ENCODE measurements at places on chromosomes 11 and 22.

DNA sequence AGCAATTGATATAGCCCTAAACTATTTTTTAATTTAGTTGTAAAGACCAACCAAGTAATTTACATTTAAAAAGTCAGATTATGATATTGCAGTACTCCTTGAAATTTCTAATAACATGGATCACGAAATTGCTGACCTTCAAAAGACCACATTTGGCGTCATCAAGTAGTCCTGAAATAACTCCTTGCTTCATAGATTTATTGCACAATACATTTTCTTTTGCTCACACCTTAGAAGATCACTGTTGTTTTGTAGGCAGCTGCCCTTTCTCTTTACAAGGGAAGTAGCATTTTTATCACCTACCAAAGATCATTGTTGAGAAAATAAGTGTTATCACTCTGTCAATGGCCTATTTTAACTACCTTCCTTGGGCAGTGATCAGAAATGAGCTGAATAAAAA lies 815.8 kb downstream of the METTL15 start:
- no peak for DNase-seq

- DNase-seq, result no peak
Measured at GRCh38 chr11:122028545-122028944, 87.5 kb downstream of the BLID start.

DNA sequence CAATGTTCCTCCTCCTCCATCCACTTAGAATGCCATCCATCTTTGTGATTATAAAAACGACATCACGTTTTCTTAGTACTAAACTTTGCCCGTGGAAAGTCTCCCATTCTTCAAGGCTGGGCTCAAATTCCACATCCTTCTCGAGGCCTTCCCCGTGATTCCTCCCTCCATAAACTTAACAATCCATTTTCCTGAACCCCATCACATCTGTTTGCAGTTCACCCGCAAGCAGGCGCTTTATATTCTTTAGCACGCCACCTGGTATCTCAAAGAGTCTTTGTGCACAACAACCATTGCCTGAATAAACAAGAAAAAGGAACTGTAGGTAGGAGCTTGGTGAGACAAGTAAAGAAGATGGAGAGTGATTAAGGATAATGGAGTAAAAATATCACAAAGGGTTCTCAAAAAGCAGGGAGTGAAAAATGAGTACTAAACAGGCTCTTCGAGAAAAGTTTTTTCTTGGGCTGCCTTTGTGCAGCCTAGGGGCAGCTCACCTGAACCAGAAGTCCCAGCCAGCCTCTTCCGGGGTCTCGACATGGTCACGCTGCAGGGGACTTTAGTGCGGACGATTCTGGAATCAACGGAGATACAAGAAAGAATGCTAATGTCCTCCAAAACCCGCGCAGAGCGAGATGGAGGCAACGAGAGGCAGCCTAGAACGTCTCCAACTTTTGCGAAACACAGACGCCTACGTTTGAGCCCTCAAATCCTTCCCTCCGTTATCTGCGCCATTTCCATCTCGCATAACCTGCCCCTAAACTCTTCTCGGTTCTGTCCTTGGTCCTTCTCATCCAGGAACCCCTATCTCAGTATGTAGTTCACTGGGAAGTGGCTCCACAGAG lies 585 bp downstream of the THYN1 start:
- DNase-seq, result no peak

DNA sequence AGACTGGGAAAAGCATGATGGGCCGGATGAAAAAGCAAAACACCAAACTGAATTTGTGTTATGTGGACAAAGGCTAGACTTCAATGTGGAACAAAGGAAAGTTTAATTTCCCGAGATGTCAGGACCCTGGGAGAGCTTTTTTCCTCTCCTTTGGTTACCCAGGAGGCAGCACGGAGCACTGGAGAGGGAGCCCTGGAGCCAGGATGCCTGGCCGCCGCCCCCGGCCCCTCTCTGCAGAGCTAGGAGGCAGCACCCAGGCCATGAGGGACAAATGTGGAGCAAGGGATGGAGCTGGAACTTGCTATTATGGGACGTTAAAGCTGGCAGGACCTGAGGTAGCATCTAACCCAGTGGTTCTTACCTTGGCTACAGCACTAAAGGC lies 108.9 kb downstream of the MORC2 start:
- DNase-seq, result no peak

GRCh38 chr11:108985945-108986279 lies 321.0 kb downstream of the DDX10 start:
- DNase-seq, result no peak

DNA sequence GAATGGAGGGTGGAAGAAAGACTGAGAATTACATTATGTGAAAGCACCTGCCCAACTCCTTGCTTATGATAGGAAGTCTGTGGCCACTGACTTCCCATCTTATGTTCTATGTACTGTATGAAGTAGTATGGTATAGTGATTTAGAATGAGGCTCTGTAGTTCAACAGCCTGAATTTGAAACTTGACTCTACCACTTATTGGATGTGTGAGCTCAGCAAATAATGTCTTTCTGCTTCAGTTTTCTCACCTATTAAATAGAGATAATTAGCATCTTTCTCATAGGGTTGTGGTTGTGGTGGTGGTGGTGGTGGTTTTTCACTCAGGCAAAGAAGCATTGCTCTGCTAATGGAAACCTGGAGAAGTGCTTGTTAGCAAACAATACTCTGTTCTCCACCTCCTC lies 121.6 kb downstream of the PAX6 start:
- no peak for DNase-seq

GRCh38 chr11:12097219-12097618 lies 13.2 kb upstream of the MICAL2 start:
- DNase-seq, result no peak

- no peak for DNase-seq
Measured at GRCh38 chr11:125070699-125071254, 7.7 kb downstream of the SLC37A2 start.

DNA sequence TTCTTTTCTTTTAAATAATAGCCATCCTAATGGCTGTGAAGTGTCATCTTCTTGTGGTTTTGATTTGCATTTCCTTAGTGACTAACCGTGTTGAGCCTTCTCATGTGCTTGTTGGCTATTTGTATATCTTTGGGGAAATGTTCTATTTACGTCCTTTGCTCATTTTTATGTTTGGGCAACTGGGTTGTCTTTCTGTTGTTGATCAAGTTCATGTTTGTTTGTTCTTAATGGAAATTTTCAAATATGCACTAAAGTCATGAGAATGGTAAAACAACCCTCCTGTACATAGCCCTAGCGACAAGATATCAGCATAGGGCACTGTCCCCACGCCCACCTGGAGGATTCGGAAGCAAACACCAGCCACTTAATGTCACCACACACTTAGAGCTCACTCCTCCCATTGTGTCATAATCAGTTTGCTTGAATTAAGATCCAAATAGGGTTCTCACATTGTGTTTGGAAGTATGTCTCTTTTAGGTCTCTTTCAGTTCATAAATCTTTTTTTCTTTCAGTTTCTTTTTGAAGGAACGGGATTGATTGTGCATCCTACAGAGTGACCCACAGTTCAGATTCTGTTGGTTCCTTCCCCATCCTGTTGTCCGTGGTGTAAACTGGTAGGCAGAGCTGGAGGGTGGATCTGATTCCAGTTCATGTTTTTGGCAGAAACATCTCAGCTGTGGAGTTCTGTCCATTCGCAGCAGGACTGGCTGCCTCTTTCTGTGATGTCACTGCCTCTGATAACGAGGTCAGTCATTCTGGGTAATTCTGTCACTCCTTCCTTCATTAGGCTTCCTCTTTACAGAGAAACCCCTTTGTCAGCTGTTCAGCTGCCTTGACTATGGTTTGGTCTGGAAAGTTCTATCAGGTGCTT lies 26.4 kb upstream of the ADORA2A start:
- no peak for DNase-seq

GRCh38 chr22:48333323-48333763 lies 1494.3 kb downstream of the BRD1 start:
- DNase-seq, result no peak

- no peak for DNase-seq
Measured at GRCh38 chr11:63680834-63681320, 423 bp upstream of the RTN3 start.

DNA sequence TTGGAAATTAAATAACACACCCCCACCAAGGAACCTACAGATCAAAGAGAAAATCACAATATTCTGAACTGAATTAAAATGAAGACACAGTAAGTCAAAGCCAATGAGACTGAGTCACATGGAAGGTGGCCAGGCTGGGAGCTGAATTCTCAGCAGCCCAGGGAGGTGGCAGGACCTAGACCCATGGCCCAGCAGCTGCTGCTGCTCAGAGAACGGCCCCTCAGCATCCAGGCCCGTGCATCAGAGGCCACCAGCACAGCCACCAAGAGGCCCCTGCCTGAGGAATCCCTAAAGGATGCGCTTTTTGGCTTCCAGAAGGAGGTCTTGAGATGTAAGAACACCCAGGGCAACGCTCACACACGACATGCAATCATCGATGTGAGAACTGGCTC lies 35.0 kb downstream of the TBX1 start:
- DNase-seq, result no peak

GRCh38 chr11:111761036-111761435 lies 5.2 kb downstream of the PPP2R1B start:
- no peak for DNase-seq

DNA sequence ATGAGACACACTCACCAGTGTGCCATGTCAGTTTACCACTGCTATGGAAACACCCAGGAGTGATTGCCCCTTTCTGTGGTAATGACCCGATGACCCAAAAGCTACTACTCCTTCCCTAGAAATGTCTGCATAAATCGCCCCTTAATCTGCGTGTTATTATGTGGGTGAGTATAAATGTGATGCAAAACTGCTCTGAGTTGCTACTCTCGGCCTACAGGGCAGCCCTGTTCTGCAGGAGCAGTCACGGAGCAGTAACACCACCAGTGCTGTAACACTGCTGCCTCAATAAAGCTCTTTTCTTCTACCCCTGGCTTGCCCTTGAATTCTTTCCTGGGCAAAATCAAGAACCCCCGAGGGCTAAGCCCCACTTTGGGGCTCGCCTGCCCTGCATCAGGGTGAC lies 9.6 kb upstream of the LDLRAD3 start:
- DNase-seq, result no peak

GRCh38 chr11:128066399-128066798 lies 521.0 kb downstream of the ETS1 start:
- DNase-seq, result no peak

DNA sequence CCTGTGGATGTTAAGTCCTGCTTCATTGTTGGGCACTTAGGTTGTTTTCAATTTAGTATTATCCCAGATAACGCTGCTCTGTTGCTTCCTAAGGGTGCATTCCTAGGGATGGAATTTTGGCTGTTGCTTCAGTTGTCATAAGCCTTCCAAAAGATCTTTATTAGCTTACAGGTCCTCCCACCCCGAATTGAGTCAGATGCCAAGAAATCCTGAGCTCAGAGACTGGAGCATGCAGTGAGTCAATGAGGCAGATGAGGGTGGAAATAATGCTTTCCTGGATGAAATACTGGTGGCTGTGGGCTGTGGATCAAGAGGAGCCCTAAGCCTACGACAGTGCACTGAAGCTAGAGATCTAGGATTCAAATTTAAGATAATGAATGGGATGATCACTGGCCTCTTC lies 10.7 kb upstream of the IL18BP start:
- DNase-seq, result no peak

DNA sequence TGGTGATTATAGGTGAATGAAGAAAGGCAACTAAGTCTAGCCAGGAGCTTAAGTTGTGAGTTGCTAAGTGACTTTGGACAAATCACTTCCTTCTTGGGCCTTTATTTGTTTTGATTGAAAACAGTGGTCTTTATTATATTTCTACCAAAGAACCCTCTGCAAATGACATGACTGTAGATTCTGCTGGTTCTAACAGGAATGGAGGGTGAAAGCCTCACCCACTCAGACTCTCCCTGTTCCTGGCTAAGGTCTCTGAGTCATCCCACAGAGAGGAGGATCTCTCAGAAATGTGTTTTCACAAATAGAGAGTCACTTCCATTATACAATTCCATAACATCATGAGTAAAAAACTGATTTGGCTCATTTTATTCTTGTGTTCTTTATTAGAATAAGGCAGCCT lies 583.9 kb upstream of the LRRC4C start:
- no peak for DNase-seq

GRCh38 chr11:105137286-105137685 lies 2.3 kb downstream of the CARD18 start:
- no peak for DNase-seq

DNA sequence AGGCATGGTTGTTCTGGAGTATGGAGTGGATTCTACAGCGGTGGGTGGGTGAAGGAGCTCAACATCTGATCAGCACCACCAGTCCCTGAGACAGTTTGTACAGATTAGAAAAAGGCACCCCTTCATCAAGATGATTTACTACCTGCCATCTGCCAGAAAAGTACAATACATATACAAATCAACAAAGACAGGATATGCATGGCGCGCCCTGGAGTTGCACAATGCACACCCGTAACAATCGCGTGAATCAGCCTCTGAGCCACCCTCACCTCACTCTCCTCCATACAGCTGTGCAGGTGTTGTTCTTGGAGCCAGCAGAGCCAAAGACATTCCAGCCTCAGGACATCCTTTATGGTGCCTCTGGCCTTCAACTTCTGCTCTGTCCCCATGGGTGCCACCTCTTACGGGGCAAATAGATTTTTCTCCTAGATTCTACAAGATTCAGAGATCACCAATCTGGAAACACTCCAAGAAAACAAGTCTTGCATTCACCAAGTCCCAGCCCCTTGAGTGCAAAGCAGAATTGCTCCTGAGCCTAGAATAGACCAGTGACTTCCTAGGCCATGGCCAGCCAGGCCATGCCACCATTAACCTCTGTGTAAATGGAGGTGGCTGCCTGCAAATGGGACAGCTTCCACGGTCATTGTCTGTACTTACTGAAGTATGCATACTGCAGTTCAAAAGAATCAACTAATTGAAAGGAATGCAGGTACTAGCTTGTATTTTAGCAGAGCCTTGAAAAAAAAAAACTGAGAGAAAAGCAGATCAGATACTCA lies 490.9 kb downstream of the SOX6 start:
- no peak for DNase-seq

DNA sequence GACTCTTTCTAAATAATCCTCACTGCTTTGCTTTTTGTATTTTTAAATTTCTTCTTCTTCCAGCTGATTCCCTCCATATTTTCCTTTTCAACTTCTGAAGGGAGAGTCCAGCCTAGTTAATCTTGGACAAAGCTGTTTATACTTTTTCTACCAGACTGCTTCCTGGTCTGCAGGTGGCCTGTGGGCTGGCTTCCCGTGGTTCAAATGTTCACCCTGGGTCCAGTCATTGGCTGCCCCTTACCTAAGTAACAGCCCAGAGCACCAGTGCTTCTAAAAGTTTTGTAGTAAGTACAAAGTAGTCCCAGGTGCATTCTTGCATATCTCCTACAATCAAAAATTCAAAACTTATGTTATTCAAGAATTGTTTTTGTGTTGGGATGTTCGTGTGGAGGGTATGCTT lies 19.1 kb downstream of the ZNF143 start:
- DNase-seq, result no peak

DNA sequence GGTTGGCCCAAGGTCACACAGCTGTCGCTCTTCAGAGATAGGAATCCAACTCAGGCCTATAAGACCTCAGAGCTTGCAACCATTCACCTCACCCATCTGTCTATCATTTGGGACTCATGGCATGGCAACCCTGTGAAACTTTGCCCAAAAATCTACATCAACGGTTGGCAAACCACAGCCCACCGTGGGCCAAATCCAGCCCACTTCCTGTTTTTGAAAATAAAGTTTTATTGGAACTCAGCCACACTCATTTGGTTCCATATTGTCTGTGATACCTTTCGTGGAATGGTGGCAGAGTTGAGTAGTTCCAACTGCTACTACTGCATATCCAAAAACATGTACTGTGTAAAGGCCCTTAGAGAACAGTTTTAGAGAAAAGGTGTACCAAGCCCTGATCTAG lies 307.8 kb downstream of the MN1 start:
- no peak for DNase-seq
